ENCODE measurements at places on chromosomes 1 and 21.

DNA sequence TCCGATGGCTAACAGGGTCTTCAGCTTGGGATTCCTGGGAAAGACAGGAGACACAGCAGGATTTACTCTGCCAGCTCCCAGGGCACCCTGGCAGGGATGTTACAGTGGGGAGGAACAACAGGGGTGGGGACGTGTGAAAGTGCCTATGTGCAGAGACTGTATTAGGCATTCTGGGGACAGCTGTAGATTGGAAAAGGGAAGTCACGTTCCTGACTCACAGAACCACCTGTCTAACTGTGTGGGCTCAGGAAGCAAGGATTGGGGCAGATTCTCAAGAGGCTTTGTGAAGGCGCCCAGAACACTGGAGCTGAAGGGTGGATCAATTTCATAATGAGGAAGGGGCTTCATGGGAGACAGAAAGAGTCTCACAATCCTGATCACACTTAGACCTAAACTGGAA is 4.4 kb downstream of the CHIT1 start:
- no peak for DNase-seq

DNA sequence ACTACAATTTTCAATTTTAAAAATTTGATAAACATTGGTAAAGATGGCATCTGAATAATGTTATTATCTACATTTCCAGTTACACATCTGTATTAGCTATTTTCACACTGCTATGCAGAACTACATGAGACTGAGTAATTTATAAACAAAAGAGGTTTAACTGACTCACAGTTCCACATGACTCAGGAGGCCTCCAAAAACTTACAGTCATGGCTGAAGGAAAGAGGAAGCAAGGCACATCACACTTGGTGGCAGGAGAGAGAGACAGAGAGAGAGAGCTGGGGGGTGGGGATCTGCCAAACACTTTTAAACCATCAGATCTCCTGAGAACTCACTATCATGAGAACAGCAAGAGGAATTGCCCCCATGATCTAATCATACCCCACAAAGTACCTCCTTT is 850.0 kb downstream of the LTN1 start:
- peak; percentile 73 for DNase-seq

GRCh38 chr1:177800400-177801088 is 169.3 kb downstream of the SEC16B start:
- no peak for DNase-seq

DNA sequence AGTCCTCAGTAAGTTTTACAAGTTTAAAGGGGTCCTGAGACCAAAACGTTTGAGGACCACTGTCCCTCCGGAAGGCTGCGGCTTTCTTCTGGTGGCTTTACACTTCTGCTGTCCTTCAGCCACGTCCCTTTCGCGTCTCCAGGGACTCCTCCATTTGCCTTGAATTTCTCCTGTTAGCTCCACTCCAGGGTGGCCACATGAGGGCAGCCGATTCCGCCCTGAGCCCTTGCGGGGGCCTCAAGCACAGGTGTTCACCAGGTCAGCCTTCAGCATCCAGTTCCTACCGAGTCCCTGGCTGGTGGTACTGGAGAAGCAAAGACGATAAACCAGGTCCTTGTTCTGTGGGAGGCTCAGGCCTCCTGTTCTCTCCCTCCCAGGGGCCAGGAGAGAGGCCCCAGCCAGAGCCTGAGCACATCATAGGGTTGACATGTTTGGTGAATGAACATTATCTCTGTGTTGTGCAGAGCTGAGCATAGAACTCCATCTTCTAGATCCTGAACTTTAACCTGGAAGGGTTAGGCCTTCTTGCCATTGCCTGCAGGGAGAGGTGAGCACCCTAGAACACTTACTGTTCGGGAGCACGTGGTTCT is 27.4 kb upstream of the COQ8A start:
- DNase-seq, result no peak

- peak; percentile 57 for DNase-seq
Measured at GRCh38 chr1:223714849-223715603, 2.7 kb downstream of the CAPN2 start.

DNA sequence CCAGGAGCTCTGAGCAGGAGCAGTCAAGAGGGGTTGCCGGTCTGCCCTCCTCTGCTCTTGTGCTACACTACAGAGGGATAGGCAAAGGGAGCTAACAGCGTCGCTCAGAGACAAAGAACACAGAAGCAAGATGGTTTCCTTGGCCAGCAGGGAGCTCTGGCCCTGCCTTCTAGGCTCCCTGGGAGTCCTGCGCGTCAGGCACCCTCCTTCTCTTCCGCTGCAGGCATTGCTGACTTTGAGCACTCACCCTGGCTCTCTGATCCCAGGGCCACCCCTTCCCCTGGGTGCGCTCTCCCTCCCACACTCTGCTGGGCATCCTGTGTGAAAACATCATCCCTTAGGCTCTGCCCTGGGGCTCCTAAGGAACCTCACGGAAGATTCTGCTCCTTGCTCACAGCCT is 489 bp downstream of the TNNI1 start:
- DNase-seq, result no peak

GRCh38 chr21:41725421-41726031 is 41.3 kb downstream of the RIPK4 start:
- no peak for DNase-seq

DNA sequence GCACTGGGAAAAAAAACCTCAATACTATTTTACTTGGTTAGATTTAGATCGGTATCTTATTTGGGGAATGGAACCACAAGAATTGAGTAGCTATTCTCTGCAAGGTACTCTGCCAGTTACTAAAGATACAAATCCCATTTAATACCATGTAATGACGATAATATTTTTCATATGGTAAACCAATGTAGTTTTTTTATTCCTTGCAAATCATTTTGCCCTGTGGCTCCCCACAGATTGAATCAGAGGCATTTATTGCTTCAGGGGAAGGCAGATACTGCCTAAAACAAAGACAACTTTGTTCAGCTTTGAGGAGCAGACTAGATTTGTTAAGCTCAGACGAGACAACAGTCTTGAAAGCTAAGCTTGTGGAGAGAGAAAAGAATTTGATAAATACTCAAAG is 226.7 kb upstream of the RUNX1 start:
- DNase-seq, result no peak

- no peak for DNase-seq
Measured at GRCh38 chr1:83016354-83016849, 982.5 kb downstream of the TTLL7 start.

GRCh38 chr1:231842441-231842840 is 215.9 kb downstream of the DISC1 start:
- no peak for DNase-seq

GRCh38 chr1:202890392-202890791 is 1.4 kb upstream of the RABIF start:
- no peak for DNase-seq

DNA sequence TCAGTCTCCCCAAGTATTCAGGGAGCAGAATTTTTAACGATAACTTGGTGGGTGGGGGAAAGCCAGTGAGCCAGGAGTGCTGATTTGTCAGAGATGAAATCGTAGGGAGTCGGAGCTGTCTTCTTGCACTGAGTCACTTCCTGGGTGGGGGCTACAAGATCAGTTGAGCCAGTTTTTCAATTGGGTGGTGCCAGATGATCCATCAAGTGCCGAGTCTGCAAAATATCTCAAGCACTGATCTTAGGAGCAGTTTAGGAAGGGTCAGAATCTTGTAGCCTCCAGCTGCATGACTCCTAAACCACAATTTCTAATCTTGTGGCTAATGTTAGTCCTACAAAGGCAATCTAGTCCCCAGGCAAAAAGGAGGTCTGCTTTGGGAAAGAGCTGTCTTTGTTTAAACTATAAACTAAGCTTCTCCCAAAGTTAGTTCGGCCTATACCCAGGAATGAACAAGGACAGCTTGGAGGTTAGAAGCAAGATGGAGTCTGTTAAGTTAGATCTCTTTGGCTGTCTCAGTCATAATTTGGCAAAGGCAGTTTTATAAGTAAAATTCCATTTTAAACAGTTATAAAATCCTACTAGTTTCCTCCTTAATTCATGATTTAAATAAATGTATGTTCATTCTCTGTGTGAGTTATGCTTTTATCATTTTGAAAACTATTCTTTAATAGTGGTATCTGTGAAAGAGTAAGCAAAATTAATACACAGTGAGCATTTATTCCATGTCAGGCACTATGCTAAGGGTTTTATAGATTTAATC is 51.7 kb downstream of the SLC16A1 start:
- no peak for DNase-seq

- DNase-seq, result no peak
Measured at GRCh38 chr1:232108598-232108997, 482.0 kb downstream of the DISC1 start.

- no peak for DNase-seq
Measured at GRCh38 chr1:27682351-27682944, 10.5 kb upstream of the IFI6 start.

- DNase-seq, result no peak
Measured at GRCh38 chr1:26978901-26979300, 14.6 kb upstream of the TRNP1 start.

- no peak for DNase-seq
Measured at GRCh38 chr1:41533731-41534080, 49.2 kb upstream of the EDN2 start.

- peak; percentile 62 for DNase-seq
Measured at GRCh38 chr1:197761654-197762053, 13.6 kb downstream of the DENND1B start.

- no peak for DNase-seq
Measured at GRCh38 chr21:26177746-26178426, 7.3 kb upstream of the APP start.

- DNase-seq, result no peak
Measured at GRCh38 chr1:162134646-162135045, 65.2 kb downstream of the NOS1AP start.

DNA sequence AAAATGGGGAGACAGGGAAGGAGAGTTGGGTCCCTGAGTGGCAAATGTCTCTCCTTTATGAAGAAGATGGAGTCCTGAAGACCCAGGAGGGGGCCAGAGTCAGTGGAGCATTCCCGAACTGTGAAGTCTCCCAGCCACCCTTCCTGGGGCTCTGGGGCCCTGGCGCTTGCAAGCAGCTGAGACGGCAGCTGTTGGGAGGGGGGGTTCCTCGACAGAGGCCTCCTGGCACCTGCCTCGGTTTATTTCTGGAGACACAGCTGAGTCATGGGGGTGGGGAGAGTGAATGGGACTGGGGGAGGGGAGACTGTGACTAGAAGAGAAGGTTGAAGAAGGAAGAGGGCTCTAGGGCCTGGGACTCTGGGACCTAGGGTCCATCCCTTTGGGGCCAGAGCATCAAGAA is 14.0 kb downstream of the NES start:
- no peak for DNase-seq

DNA sequence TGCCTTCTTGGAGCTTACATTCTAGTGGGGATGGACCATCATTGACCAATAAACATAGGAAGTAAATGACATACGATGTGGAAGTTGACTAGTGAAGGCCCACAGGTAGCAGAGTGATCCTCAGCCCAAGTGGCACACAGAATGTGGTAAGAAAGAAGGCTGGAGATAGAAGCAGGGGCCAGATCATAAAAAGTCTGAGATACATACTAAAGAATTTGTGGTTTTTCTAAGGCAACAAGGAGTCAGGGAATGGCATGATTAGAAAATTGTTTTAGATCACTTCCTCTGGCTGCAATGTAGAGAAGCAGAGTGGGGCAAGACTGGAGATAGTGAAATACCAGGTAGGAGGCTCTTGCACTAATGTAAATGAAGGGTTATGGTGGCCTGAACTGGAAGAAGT is 154.0 kb downstream of the VPS13D start:
- DNase-seq, result no peak

- DNase-seq, result peak; percentile 13
Measured at GRCh38 chr1:34928699-34929496, 552 bp downstream of the DLGAP3 start.

- no peak for DNase-seq
Measured at GRCh38 chr1:166811691-166812090, 27.6 kb upstream of the POGK start.

DNA sequence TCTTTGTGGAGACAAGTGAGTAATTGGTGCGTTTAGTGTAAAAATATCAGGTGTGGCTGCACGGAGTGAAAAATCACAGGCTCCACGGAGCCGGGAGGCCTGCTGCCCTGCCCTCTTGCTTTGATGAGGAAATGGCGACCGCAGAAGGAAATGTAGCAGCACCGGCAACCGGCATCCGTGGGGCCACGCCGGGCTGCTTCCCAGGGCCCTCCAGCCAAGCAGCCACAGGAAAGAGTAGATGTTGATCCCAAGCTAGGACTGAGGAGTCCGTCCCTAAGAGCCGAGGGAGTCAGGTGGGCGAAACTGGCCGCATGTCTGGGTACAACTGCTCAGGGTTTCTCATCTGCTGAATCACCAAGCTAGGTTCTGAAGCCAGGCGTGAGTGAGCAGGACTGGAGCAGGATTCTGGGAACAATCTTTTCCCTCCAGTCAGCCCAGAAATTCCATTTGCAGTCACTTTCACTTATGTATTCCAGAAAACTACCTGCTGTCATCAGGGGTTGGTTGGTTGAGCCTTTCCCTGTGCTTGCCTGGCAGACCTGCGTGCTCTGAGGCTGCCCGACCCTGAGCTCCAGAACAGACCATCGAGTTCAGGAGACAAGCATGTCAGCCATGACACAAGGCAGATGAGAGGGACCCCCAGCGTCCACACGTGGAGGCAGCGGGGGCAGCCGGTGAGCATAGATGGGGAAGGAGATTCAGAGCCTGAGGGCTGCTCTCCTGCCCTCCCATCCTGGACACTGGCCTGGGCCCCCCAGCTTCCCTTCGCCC is 5.8 kb upstream of the ITGB2 start:
- DNase-seq, result peak; percentile 15

DNA sequence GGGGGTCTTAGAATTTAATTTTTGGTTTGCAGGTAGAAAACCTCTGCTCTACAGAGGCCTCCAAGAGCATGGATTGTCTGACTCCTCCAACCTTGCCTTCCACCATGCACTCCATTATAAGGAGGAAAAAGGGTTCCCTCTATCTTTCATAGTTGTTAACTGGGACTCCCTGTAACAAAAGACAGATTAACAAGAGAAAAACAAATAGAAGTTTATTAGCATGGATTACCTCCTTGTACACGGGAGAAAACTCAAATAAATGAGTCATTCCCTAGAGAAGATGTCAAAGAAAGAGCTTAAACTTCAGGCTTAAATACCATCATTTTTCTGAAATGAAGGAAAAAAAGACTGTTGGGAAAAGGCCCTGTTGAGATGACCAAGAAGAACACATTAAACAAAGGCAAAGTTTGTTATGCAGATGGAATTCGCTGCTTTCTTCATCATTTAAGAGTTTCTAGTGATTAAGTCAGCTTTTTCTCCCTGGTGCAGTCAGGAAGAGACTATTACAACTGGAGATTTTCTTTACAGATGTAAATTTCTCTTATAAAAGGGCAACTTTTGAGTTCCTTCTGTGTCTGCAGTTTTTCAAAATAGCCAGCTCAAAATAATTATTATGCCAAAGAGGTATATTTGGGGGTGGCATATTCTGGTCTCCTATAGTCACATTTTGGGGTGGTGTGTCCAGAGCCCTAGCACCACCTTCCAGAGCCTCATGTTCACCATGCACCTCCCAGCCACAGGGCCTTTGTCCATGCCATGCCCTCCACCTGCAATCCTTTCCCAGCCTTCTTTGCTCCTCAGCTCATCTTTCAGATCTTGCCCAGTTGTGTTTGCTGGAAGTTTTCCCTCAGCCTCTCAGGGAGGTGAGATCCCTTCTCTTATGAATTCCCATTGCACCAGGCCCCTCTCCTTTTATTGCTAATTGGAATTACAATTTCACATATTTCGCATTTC is 63.1 kb upstream of the KLHDC7A start:
- DNase-seq, result no peak
